Stimulated activated CD4-positive, alpha-beta T cell treated with anti-CD3 and anti-CD28 coated beads, Interleukin-12 subunit alpha, Interleukin-12 subunit beta, amount 100 ng/mL, for 24 hours (primary cell): ENCODE measurements at places on chromosomes 3 and 15.

DNA sequence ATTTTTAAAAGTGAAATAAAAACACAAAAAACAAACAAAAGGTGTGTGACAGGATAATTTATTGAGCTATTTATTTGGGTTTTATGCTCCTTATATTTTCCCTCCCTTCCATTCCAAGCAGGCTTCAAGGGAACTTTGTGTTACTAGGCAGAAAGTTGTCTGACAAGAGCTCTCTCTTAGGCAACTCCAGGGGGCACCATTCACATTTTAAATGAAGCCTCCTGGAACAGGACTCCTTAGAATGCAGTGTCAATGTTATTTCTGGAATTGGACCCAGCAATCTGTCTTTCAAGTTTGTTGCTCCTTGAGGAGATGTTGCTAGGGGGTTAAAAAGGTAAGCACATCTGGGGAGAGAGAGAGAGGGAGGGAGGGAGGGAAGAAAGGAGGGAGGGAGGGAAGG, 5.4 kb upstream of the RFX7 start:
- no peak for DNase-seq

- DNase-seq = no peak
Measured at GRCh38 chr3:32383136-32383711, 8.4 kb upstream of the CMTM7 start.

DNA sequence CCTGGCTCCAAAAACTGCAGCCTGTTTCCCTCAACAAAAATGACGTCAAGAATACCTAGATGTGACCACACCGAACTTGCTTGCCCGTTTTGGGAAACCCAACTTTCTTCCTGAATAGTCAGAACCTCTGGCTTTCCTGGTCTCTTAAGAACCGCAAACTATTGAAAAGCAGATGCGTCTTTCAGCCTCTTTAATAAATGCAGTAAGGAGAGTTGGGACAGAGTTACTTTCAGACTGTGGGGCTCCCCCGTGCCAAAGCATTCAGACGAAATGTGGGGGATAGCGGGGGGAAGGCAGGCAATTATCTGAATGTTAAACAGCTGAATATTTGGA, 1.2 kb upstream of the PROK2 start:
- DNase-seq = no peak

DNA sequence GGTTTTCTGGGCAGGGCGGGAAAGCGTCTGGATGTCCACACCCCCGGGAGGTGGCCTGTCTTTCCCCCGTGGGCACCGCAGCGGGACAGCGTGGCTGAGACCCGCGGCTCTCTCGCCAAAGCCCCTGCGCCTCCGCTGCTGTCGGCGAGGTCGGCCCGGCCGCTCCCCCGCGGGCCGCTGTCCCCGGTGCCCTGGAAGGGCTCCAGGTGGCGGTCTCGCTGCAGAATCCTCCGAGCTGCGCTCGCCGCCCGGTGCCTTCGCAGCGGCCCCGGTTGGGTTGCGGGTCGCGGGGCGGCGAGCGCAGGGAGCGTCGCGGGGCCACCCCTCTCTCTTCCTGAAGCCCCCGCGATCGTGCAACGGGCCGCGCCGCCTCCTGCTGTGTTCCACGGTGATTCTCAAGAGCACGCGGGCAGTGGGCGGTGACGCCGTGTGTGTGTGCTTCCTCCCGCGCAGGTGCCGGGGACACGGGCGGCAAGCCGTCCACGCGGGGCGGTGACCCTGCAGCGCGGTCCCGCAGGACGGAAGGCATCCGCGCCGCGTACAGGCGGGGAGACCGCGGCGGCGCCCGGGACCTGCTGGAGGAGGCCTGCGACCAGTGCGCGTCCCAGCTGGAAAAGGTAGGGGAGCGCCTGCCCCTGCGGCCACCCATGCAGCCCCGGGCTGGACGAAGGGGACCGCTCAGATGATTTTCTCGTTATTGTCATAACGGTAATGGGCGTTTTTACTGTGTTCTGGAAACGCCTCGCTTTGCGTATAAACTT, 54.4 kb downstream of the LRRK1 start:
- no peak for DNase-seq

DNA sequence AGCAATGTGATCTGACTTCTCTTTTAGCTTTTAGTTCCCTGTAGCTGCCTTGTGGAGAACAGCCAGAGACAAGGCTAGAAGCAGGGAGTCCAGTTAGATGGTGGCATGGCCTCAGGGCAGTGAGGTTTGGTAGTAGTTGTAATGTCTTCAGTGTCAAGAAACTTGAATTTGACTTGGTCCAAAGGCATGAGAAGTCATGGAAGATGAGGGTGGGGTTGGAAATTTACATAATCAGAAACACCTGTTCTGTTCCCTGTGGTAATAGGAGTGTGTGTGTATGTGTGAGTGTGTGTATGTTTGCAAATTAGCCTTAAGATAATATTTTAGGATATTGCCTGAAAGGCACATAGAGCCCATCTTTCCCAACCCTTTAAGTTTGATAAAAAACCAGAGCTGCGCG, 55.2 kb upstream of the GCNT3 start:
- DNase-seq = no peak

DNA sequence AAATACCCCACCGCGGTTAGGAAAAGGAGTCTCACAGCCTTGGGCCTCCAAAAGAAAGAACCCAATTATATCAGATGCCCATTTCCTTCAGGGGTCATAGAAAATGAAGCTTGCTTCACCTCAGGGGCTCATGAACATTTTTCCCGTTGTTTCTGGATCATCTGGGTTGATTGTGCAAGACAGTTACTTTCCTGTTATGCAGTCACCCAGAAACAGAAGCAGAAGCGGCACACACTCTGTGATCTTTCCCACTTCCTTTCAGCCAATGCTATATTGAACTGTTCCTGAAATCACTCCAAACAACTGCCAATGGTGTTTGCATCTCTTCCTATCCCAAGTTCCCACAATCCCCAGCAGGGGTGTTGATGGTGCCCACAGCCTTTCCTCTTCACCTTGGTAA, 295.6 kb upstream of the RASGRP1 start:
- DNase-seq = no peak

DNA sequence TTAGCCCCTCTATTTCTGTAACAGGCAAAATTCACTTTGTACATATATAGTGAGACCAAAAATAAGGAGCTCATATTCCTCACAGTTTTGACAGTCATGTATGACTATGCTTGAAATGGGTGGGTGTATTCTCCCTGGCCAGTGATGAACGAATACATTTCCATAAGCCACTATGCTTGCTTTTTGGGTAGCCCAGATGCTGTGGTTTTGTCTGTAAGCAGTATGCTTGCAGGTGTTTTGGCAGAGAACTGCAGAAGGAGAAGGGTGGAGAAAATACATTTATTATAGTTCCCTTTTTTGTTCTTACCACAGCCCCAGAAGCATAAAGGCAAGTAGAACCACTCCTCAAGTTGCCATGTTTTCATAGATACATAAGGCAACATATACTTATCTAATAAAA, 131.2 kb downstream of the RBMS3 start:
- no peak for DNase-seq

DNA sequence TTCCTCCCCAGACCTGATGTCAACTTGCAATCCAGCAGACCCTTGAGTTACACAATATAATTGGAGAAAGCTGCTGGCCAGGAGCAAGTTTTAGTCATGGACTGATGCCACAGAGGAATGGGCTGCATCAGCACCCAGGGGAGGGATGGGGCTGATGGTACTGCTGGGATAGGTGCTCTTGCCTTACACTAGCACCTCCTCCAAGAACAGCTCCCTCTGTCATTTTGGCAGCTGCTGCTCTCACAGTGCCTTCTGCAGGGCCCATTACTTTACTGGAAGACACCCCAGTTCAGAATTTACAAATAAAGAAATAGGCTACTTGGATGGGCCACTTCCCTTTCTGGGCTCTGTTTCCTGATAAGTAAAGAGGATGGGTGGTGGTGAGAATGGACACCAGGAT, 85.3 kb upstream of the RORA start:
- DNase-seq = no peak
